ENCODE measurements at places on chromosomes 6 and 20.

GRCh38 chr6:156256161-156256560 lies 521.0 kb upstream of the ARID1B start:
- DNase-seq, result no peak
- H3K4me1 ChIP-seq, result no peaks in the 10 kb centered on the region
- no peak overlapping the region for H3K27ac ChIP-seq
- no peaks in the 10 kb centered on the region for H3K27me3 ChIP-seq

GRCh38 chr20:17786221-17786718 lies 86.5 kb downstream of the BANF2 start:
- no peaks in the 10 kb centered on the region for H3K27me3 ChIP-seq
- no peak for DNase-seq
- H3K36me3 ChIP-seq, result no peaks in the 10 kb centered on the region
- no peak overlapping the region for H3K4me3 ChIP-seq
- no peak overlapping the region for H3K27ac ChIP-seq

DNA sequence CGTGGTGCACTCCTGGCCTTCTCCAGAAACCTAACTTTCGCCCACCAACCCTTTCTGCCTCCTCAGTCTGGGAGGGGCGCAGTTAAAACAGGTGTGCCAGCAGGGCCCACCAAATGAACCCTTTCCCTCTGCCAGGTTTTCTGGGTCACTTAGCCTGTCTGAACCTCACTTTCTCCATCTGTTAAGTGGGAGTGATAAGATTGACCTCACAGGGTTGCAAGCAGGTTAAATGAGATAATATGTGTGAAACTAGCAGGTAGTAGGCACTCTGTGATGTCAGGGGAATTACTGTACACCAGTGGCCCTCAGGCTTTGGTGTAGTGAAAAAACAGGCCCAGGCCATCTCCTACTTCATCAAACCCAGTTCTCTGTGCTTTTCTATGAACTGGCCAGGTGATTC lies 14.1 kb downstream of the BNIP5 start:
- H3K27ac ChIP-seq, result no peak overlapping the region
- DNase-seq, result no peak
- no peak overlapping the region for H3K4me3 ChIP-seq
- H3K27me3 ChIP-seq, result no peaks in the 10 kb centered on the region
- peaks cover 49% of the 10 kb centered on the region for H3K36me3 ChIP-seq

- DNase-seq, result no peak
- H3K36me3 ChIP-seq, result peaks cover 14% of the 10 kb centered on the region
- H3K4me1 ChIP-seq, result no peaks in the 10 kb centered on the region
- no peak overlapping the region for H3K27ac ChIP-seq
- no peak overlapping the region for H3K4me3 ChIP-seq
Observed at GRCh38 chr6:129577691-129578090, 132.3 kb downstream of the ARHGAP18 start.

DNA sequence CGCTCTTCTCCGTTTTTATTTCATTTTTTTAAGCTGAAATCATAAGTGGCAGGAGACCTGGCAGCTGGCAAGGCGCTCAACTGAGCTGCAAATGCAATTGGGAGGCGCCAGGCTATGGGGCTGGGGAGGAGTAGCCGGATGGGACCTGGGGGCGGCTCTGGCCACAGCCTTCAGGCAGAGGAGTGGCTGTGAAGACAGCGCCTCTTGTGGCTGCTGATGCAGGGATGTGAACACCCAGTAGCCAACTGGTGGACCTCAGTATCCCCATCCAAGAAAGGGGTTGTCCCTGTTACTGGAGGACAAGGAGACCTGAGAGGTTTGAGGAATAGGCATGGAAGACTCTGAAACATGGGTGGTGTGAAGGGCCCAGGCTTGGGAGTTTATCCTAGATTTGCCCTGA lies 12.6 kb downstream of the KCNK17 start:
- H3K27ac ChIP-seq, result no peak overlapping the region
- no peak overlapping the region for H3K4me3 ChIP-seq
- no peaks in the 10 kb centered on the region for H3K36me3 ChIP-seq

DNA sequence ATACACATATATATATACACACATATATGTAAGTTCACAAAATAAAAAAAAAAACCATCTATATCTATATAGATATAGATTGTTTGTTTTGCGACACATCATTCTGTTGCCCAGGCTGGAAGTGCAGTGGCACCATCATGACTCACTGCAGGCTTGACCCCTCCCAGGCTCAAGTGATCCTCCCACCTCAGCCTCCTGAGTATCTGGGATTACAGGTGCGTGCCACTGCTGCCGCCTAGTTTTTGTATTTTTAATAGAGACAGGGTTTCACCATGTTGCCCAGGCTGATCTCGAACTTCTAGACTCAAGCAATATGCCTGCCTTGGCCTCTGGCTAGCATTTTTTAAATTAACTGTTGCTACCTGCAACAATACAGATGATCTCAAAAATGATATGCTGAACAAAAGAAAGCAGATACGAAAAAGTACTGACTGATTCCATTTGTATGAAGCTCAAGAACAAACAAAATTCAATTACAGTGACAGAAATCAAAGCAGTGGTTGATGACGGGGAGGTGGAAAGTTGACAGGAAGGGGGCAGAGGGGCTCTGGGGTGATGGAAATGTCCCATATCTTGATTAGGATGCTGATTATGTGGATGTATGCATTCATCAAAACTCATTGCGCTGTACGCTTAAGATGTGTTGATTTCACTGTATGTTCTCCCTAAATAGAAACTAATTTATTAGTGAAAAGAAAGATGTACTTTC lies 49.6 kb downstream of the ATXN1 start:
- peaks cover 6% of the 10 kb centered on the region for H3K4me1 ChIP-seq
- H3K4me3 ChIP-seq, result no peak overlapping the region
- no peaks in the 10 kb centered on the region for H3K27me3 ChIP-seq
